Stimulated activated CD4-positive, alpha-beta T cell treated with anti-CD3 and anti-CD28 coated beads, Interleukin-1b, Interleukin-23, amount 100 ng/mL, for 24 hours (primary cell): ENCODE measurements at places on chromosomes 6 and 20.

- DNase-seq: no peak
Measured at GRCh38 chr20:50189681-50190250, 864 bp upstream of the CEBPB start.

DNA sequence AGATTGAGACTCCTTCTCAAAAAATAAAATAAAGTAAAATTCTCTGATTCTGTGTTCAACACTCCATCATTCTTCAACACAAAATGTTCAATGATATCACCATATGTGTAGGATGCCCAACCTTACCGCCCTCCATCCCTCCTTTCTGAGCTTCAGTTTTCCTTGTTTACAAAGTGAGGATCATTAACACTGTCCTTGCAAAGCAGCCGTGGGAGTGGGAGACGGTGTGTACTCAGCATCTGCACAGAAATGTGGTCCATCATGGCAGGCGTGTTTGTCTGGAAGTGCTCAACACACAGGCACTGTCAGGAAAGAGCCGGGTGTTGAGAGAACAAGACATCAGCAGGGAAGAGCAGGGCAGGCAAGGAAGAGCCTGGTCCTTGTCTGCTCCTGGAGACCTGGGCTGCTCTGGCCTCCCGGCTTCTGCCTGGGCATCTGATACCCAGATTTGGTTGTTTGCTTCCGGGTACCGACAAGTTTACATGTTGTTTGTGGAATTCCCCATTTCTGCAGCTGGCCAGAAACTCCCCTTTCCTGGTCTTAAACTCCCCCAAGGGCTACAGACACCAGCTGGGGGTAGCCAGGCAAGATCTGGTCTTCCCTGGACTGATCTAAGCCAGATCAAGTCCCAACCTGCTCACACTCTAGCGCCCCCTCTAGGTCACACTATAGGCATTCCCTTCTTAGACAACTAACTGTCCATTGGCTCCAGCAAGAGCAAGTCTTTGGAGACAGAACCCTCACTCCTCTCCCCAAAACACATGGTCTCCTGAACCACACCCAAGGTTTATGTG lies 26.7 kb upstream of the TTPAL start:
- DNase-seq: no peak

GRCh38 chr6:158815907-158816306 lies 3.3 kb downstream of the EZR start:
- DNase-seq: no peak

- no peak for DNase-seq
Measured at GRCh38 chr20:53163486-53163885, 191.3 kb downstream of the TSHZ2 start.

GRCh38 chr6:140541288-140541687 lies 1166.8 kb upstream of the CITED2 start:
- no peak for DNase-seq

- no peak for DNase-seq
Measured at GRCh38 chr20:22916021-22916842, 118.9 kb upstream of the SSTR4 start.

DNA sequence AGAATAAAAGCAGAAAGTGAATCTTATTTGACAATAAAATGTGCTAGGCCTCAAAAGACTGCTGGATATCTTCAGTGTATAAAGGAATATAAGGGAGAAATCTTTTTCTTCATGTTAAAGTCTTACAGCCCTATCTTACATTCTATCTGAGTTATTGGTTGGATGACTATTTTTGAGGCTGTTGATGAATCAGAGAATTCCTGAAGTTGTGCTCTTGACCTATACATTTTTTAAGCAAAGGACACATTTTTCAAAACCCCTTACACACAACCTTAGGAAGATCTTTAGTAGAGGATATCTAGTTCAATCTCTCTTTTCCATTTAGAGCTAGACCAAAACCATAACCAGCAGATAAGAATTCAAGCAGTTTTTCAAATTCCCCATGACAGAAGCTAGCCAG lies 10.9 kb upstream of the CGA start:
- no peak for DNase-seq

DNA sequence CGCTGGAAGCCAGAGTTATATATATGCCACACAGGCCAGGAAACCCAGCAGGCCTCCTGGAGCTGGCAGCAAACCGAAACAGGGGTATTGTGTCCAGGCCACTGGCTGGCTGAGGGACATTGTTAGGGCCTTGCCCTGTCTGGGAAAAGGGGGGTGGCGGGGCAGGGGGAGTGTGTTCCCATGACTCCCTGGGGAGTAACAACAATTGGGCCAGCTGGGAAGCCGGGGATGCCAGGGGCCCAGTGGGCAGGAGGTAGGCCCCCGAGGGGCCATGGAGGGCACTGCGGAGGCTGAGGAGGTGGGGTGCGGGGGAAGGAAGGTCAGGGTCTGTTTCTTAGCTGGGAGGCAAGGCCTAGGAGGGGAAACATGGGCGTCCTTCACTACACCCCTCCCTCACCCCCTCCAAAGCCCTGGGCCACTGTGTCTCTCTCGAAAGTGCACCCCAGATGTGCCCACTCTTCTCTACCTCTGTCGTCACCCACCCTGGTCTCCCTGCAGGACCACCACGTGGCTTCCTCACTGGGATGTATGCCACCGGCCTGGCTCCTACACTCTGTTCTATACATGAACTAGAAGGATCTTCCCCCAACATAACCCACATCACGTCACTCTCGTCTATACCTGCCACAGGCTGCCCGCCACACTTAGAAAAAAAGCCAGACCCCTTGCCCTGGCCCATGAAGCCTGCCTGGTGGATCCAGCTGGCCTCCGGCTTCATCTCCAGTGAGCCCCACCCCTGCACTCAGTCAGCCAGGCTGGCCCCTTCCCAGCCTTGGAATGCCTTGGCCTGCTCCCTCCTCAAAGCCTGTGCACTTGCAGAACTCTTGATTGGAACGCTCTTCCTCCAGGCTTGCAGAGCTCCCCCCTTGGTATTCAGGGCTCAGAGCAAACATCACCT lies 7.8 kb upstream of the E2F1 start:
- no peak for DNase-seq

GRCh38 chr20:31675828-31676608 lies 38.3 kb downstream of the COX4I2 start:
- DNase-seq: no peak

GRCh38 chr6:165599596-165600487 lies 63.2 kb downstream of the PDE10A start:
- DNase-seq: no peak

- no peak for DNase-seq
Measured at GRCh38 chr6:25354078-25354932, 75.1 kb downstream of the CARMIL1 start.
